ENCODE measurements at places on chromosomes 7 and 10.

DNA sequence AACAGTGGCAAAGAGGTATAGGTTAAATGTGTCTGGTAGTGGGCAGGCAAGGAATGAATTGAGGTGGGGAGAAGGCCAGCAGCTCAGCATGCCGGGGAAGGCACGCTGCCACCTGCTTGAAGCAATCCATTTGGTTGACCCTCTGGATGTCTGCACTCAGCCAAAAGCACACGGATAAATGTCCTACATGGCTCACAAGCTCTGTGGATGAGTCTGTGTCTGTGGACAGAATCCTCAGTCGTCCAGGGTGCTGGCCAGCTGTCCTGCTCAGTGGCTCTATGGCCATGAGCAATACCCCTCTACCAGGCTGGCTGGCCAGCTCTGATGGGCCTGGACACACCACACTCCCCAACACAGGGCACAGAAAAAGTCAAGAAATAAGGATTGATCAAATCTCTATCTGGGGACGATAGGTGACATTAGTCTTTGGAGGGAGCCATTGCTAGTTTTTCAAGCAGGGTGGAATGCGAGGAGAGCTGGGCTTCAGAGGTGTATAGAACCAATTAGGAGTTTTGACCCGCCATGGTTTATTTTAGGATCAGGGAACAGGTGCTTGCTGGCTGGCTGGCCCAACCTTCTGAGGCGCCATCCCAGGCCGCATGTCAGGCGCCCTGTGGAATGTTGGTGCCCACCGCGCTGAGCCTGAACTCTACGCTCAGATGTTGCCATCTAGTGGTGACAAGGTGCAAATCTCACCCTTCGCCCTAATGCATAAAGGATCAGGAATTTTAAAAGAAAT lies 493.4 kb downstream of the TNS3 start:
- peak; percentile 49 for DNase-seq

DNA sequence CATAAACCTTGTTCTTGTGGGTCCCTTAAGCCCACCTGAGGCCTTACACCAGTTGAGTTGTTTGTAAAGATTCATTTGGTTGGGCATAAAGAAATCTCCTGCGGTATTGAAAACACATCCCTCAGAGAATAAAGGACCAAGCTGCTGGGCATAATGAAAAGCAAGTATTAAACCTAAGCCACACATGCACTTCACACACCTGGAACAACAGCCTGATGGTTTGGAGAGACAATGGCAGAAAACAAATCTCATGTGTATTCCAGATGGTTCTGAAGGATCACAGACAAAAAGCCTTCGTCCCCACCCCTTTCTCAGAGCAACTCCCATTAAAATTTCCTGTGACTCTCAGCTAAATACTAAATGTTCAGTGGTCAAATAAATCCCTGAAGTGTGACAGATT lies 44.2 kb downstream of the FEZF1 start:
- no peak for DNase-seq

DNA sequence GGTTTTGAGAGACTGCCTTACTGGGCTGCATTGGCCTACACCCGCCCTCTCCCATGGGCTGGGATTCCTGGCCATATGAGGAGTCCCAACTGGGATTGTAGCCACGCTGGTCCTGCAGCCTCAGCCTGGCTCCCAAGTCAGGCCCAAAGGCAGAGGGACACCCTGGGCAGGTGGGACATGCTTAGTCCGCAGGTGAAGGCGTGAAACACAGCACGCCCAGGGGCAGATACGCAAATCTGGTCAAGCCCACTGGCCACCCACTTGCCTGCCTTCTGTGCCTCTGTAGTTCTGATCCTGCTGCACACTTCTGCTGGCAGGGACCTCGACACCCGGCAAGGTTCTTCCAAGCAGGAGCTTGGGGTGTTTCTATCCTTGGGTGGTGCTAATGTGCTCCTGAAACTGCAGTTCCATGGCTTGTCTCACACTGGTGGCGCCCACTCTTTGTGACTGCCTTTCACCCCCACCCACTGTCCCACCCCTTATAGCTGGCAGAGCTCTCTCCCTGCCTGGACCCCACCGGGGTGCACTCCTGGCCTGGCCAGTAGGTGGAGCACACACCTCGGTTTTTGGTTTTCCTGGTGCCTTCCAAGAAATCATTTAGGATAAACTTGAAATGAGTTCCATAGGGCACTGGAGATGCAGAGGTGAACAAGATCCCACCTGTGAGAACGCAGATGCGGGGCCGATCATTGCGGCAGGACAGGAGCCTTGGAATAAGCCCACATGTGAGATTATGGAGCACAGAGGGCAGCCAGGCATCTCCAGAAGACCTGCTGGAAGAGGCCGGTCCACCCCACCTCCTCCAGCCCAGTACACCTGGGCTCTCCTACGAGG lies 47.9 kb downstream of the MKI67 start:
- DNase-seq = no peak

GRCh38 chr7:44750424-44750823 lies 1.8 kb downstream of the ZMIZ2 start:
- DNase-seq = no peak

- no peak for DNase-seq
Observed at GRCh38 chr10:52979295-52979990, 206.9 kb upstream of the MBL2 start.

- no peak for DNase-seq
Observed at GRCh38 chr10:30553018-30553625, 76.4 kb downstream of the LYZL2 start.

- DNase-seq = no peak
Observed at GRCh38 chr10:68318331-68319059, 13.4 kb upstream of the HNRNPH3 start.

DNA sequence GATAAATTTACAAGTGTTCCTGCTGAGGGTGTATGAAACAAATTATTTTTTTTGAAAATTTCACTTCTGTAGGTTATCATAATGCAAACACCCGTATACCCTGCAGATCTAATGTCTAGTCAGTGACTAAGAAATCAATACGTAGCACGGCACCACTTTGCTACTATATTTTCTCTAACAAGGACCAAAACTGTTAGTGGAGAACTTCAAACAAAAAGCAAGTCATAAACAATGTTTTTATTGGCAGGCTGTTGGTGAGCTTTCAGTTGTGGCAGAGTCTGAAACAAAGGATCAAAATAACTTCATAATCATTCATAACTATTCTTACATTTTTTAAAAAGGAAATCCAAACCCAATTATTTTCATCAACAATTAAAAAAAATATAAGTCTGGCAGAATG lies 11.8 kb downstream of the SEM1 start:
- DNase-seq = no peak

- no peak for DNase-seq
Observed at GRCh38 chr10:6680735-6681134, 100.7 kb upstream of the PRKCQ start.

GRCh38 chr10:84957427-84957826 lies 629.0 kb downstream of the CCSER2 start:
- DNase-seq = no peak

DNA sequence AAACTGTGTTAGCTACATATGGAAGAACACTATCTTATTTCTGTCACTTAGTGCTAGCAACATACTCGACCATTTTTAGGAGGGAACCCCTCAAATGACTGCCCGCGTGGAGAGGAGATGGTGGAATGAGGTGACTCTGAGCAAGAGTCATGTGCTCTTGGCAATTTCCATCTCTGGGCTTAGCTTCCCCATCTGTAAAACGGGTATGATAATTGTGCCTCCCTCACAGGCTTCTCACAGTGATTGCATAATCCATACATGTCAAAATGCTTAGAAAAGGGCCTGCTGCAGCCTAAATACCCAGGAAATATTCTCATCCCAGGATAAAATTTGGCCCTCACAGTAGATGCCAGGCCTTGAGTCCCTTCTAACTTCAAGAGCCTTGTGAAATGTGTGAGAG lies 86.6 kb downstream of the WDFY4 start:
- no peak for DNase-seq

DNA sequence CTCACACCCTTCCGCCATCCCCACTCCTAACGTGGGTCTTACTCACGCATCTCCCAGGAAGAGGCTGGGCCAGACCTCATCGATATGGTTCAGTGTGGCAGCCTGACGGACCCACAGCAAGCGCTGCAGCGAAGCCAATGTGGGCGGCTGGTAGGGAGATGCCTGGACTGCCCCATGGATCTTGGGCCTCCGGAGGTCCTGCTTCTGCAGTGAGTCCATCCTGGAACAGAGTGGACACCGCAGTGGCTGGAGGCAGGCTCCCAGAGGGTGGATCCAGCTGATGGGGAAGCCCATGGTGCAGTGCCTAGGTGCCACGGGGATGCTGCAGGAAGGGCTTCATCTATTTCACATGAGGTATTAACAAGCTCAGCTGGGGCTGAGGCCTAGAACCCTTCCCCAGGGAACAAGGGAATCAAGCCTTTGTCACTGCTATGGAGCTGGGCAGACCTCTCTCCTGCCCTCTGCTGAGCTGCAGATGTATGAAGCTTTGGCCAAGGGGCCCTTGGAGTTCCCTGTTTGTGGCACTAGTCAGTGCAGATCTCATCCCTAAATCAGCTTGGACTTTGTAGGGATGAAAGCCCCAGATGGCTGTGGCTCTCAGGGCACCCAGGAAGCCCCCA lies 13.7 kb upstream of the SAMD8 start:
- no peak for DNase-seq

DNA sequence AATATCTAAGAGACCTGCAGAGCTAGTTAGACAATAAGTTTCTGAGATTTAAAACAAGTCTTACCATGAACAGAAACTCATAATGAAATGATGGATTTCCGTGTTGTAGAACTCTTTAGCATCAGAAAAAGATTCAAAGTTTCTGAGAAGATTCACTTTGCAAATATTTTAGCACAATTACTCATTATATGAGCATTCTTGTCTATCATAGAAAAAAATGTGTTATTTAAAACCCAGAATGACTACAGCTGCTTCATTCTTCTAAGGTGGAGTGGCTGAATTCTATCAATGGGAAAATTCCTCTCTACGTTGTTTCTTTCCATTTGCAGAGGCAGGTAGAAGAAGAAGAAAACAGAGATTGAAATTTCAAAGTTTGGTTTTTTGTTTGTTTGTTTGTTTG lies 21.0 kb upstream of the RALA start:
- no peak for DNase-seq

DNA sequence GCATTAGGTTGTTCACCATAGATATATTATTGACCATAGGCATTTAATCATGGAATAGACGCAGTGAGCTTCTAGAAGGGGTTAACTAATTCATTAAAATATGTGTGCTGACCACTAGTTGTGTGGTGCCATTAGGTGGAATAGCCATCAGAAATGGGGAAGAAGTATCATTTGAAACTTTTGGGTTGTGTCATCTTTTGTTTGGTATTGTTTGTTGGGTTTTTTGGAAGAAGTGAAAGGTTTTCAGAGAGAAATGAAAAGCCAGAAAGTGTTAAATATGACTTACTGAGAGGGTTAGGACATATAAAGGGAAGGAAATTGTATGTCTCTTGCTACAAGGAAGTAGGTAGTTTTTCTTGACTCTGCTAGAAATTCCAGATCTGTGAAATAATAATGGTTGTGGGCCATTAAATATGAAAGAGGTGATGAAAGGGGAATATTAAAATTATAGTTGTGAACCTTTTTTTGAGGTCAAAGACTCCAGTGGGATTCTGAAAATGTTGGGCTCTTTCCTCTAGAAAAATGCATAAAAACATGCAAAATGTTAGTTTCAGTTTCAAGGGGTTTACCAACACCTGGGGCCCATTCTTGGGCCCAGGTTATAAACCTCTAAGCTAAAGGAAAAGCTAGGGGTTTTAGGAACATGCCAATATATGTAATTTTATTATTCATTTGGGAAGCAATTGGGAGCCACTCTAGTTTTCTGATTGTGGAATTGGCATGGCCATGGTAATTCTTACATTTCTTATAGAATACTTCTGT lies 348.5 kb downstream of the BBS9 start:
- DNase-seq = no peak

GRCh38 chr7:147510923-147511322 lies 1079.6 kb upstream of the C7orf33 start:
- DNase-seq = no peak

- DNase-seq = no peak
Observed at GRCh38 chr7:72254455-72254854, 157.7 kb downstream of the CALN1 start.

- no peak for DNase-seq
Observed at GRCh38 chr10:132592790-132593383, 55.3 kb downstream of the INPP5A start.

- DNase-seq = peak; percentile 23
Observed at GRCh38 chr7:19772841-19773760, at the start of gene TMEM196. TSS of gene TMEM196 (minus strand) at chr7:19773617. CDS start at chr7:19772696, 921 bp downstream.

DNA sequence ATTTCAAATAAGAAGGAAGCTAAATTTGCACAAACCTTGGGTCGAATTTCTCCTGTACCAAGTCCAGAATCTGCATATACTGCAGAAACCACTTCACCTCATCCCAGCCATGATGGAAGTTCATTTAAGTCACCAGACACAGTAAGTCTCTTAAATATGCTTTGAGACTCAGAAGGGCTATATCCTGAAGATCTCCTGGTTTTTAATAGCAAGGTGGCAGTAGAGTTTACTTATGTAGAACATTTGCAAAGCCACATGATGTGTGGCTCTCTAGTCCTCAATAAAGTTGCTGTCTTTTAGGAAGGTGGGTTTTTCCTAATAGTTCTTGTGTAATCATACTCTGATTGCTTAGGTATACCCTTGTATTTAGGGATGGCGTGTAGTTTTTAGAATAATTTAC lies 8.7 kb downstream of the DBF4 start:
- no peak for DNase-seq

DNA sequence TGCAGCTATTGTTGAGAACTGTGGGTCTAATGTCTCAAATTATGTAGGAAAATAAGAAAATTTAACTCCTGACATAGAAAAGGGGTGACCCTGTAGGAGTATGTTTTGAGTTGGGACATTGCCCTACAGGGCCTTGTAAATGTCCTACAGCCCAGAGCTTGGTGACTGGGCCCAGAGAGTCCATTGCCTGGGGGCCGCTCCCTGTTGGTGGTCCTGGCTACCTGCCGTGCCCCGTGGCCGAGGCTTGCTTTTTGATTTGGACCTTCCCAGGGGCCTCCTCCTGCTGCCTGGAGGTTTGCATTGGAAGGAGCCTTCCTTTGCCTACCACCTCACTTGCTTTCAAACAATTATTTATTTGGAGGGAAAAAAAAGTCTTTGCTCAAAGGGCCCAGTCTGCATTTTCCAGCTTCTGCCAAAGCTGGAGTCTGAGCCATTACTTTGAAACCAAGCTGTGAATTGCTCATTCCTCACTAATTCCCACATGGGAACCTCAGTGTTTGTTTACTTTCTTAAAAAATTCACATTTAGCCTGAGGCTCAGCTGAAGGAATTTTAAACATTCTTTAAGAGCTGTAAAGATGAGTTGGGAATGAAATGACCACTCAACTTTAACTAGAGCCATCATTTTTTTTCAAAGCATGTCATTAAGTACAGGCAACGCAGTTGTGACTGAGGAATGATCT lies 355.0 kb downstream of the GLRX3 start:
- DNase-seq = no peak

Measured in left renal cortex interstitium (tissue), 4 donors.